ENCODE measurements at places on chromosomes 1 and 21.

DNA sequence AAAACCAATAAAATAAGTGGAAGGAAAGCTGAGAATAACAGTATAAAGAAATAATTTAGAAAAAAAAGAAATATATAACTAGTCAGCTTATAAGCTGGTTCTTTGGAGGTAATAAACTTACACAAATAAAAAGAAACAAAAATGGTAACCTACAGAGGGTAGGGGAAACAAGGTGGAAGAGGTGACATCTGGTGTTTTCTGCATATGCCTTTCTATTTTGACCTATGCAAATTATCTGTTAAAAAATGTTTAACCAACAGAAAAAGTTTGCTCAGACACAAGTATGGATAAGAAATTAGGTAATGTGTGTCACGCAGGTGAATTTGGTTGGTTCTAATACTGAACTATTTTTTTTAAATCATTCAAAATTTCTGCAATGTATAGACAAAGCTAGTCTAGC lies 53.6 kb upstream of the DMRTA2 start:
- DNase-seq = no peak

GRCh38 chr1:74772945-74773344 lies 40.0 kb downstream of the TYW3 start:
- DNase-seq = no peak

GRCh38 chr1:119883826-119884225 lies 12.5 kb downstream of the ADAM30 start:
- DNase-seq = no peak

- DNase-seq = no peak
These were observed 90.0 kb downstream of the GRIK1 start for GRCh38 chr21:29849735-29850176.

GRCh38 chr1:34087986-34088385 lies 77.0 kb downstream of the CSMD2 start:
- DNase-seq = no peak

All from activated naive CD4-positive, alpha-beta T cell treated with anti-CD3 and anti-CD28 coated beads, Interleukin-2, amount 50 U/mL, for 72 hours (primary cell).